ENCODE measurements at places on chromosomes 11 and 22.

- DNase-seq: no peak
Measured at GRCh38 chr11:76911415-76911808, 50.7 kb downstream of the ACER3 start.

GRCh38 chr11:8598506-8598905 is 4.5 kb upstream of the STK33 start:
- no peak for DNase-seq

DNA sequence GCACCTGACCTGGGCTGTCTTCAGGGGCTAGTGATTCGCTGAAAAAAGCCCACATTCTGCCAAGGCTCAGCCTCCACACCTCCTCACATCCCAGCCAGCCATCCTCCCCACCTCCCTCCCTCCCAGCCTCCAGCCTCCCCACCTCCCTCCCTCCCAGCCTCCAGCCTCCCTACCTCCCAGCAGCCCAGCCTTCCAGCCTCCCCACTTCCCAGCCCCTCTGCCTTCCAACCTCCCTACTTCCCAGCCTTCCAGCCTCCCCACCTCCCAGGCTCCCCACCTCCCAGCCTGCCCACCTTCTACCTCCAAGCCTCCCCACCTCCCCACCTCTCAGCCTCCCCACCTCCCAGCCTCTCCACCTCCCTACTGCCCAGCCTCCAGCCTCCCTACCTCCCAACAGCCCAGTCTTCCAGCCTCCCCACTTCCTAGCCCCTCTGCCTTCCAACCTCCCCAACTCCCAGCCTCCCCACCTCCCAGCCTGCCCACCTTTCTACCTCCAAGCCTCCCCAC is 33.7 kb upstream of the TH start:
- DNase-seq: no peak

GRCh38 chr11:131637469-131638175 is 267.2 kb downstream of the NTM start:
- DNase-seq: no peak

DNA sequence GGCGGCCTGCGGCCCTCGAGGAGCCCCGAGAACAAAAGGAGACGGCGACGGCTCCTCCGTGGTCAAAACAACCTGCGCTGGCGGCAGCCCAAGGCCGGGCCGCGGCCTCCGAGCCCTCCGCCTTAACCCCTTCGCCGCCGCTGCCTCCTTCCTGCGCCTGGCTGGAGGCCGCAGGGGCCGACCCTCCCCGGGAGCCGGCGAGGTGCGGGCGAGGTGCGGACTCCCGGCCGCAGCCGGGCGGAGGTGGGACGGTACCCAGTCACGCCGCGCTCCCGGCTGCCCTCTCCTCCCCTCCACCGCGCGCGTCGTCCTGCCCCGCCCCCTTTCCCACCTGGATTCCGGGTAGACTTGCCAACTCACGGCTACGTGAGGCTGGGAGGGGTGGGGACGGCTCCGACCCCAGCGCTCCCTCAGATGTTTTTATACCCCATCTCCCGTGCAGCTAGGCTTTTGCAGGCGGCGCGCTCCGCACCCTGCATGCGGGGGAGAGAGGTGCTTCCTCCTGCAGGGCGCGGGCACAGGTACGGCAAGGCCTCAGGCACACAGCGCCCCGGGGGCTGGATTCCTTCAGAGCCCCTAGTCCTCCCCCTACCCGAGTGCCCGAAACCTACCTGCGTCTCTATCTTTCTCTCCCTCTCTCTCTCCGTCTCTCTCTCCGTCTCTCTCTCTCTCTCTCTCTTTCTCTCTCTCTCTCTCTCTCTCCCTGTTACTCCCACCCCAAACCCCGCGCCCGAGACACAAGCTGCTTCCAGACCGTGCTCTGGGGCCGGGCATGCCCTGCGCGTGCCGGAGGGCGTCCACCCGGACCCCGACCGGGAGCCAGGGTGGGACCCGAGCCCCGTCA is 2.0 kb downstream of the PDGFB start:
- DNase-seq: peak; percentile 68

DNA sequence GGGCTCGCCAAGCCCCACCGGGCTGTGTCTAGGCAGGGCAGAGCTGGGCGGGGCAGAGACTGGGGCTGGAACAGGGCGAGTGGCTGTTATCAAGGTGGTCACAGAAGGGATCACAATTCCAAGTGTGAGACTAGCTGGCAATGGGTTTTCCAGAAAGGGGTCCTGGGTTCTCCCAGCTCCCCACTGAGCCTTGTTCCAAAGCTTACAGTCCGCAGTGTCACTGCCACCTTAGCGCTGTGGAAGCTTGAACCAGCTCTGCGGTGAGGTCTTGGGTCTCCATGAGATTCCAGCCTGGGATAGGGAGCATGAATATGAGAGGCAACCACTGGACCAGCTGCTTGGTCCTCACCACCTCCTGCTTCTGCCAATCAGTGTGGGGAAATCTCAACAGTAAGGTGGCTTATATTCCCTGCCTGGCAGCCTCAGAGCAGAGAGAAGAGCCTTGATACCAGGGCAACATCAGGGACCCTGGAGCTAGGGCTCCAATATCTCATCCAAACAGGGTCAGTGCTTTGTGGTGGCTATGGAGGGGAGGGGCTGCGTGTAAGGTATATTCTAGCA is 831 bp downstream of the CD44 start:
- DNase-seq: no peak

DNA sequence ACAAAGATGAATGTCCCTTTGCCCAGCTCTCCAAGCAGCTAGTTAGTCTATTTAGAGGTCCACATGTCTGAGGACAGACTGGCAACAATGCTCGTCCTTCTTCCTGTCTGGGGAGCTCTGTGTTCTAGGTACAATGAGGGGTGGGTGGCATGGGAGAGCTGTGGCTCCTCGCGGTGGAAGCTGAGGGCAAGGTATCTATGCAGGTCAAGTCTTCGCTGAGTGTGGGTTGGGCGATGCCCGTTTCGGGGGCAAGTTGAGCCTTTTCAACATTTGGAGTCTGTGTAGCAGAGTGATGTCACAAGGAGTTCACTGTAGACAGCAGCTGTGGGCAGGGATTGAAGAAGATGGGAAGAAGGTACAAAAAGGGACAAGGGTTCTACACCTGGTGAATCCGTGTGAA is 163.2 kb downstream of the FEZ1 start:
- no peak for DNase-seq

DNA sequence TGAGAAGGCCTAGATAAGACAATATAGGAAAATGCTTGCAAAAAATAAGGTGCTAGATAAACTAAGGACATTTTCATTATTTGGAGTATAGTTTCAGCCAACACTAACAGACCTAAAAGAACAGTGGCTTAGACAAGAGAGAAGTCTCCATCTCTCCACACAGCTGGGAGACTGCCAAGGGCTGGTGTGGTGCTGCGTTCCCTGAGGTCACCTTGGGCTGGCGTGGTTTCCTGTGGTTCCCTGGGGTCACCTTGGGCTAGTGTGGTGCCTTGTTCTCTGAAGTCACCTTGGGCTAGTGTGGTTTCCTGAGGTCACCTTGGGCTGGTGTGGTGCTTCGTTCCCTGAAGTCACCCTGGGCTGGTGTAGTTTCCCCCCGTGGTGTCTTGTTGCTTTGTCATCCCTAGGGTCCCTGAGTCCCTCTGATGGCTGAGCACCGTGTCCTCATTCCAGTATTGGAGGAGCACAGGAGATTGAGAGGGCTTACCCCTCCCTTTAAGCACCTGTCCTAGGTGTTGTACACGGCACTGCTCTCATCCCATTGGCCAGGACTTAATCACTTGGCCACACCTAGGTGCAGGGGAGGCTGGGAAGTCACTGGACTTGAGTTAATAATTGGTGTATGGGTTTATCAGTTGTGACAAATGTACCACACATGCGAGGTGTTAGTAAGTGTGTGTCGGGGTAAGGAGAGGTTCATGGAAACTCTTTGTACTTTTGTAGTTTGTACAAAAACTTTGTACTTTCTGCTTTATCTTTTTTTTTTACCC is 14.9 kb downstream of the SAMM50 start:
- DNase-seq: no peak

DNA sequence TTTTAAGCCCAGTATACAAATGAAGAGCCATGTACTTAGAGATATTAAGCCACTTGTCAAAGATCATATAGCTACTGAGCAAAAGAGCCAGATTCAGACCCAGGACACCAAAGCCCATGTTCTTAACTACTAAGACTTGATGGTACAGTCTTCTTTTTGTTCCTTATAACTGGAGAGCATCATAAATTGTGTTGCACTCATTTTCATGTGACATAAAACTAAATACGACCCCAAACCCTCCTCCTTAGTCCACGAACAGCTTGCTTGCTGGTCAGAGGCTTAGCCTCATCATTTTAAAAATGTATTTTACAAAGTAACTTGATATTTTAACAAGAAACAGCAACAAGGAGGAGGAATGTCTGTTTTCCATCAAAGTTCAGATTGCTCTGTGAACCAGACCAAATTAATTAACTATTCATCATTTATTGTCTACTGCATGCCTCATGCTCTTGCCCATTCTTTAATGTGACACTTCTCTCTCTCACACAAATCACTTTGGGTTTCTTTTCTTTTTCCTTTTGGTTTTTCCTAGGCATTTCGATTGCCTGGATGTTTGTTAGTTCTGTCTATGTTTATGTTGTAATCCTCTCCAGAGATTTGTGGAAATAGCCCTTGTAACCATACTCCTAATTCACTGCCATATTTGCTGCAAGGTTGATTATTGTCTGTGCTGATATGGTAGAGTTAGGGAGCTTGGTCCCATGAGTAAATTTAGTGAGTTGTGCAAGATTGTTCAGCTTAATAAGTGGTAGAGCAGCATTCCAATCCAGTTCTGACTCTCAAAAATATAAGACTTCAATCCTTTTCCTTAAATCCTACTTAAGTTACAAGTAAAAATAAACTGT is 8.4 kb upstream of the ARHGAP20 start:
- DNase-seq: no peak

DNA sequence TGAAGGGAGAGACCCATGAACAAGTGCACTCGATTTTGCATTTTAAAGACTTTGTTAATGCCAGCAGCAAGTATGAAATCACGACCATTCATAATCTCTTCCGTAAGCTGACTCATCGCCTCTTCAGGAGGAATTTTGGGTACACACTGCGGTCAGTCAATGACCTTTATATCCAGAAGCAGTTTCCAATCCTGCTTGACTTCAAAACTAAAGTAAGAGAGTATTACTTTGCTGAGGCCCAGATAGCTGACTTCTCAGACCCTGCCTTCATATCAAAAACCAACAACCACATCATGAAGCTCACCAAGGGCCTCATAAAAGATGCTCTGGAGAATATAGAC is 5.9 kb downstream of the SERPIND1 start:
- DNase-seq: no peak

DNA sequence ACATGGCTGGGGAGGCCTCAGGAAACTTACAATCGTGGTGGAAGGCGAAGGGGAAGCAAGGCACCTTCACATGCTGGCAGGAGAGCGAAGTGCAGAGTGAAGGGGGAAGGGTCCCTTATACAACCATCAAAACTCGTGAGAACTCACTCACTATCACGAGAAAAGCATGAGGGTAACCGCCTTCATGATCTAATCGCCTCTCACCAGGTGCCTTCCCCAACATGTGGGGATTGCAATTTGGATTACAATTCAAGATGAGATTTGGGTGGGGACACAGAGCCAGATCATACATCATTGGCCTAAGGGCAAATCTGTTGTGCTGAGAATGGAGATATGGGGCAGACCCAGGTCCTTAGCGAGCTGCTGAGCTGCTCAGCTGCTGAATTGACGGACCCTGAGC is 13.1 kb downstream of the C1QTNF6 start:
- no peak for DNase-seq

- DNase-seq: peak; percentile 32
Measured at GRCh38 chr22:35452351-35452781, 52.4 kb downstream of the MCM5 start.

- DNase-seq: no peak
Measured at GRCh38 chr22:26501996-26502395, 10.3 kb downstream of the TFIP11 start.

DNA sequence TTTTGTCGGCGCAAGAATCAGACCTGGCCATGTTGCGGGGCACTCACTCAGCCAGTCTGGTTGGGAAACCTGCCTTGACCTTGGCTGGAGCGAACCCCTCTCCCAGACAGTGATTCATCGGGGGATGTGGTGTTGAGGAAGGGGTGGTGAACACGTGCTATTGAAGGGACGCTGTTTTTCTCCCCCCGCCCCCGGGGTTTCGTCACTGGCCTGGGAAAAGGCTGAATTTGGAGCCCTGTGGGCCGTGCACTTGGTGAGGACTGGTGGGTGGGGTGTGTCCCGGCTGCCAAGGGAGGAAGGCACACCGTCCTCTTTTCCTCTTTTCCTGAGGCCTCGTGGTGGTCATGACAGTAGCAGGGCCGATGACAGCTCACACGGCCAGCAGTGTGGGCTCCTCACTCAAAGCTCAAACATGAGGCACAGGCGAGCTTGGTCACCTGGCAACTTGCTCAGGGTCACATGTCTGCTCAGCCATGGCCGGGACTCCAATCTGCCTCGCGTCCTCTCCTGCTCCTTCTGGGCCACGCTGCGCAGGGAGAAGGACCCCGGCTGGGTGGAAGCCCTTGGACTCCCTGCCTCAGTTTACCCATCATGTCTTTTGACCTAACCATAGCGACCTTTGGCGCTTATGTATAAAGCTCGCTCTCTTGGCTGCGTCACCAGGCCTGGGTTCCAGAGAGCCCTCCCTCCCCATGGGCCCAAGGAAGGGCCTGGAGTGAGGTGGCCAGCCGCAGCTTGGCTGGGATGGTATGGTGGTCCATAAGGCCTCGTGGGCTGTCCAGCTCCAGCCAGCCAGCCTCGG is 49.4 kb downstream of the SMIM38 start:
- peak; percentile 45 for DNase-seq

DNA sequence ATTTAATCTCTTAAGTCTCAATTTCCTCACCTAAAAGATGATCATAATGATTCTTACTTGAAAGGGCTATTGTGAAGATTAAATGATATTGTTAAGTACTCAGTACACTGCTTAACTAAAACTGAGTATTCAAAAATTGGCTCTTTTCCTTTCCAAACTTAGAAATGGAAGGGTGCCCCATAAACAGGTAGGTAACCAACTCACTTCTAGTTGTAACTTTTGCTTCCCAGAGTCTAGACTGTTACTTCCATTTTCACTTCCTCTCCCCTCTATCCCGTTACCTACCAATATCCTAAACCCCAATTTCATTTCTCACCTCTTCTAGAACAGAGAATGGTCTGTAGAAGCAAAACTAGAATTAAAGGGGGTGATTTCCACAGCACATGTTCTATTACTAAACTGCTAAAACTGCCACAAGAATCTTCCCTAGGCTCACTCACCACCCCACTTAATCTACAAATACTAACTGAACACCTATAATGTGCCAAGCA is 50.0 kb downstream of the RRAS2 start:
- DNase-seq: no peak

GRCh38 chr11:7347611-7348431 is 96.1 kb downstream of the SYT9 start:
- no peak for DNase-seq

DNA sequence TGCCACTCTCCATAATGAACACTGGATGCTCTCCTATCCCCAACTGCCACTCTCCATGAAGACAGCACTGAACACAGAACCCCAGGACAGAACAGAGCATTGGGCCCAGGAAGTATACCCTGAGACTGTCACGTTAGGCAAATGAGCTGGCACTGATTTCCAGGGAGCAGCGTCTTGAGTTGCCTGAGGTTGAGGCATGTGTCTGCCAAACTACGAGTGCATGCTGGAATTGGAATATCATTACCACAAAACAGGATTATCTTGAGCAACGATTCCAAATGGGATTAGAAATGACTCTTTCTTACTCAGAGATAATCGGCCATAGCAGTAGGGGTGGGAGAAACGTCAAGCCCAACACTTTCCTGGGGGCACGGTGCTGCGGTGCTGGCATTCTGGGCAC is 39.9 kb downstream of the CLPB start:
- no peak for DNase-seq

GRCh38 chr11:19957294-19957943 is 202.9 kb downstream of the DBX1 start:
- DNase-seq: no peak

All from breast epithelium (tissue), 4 donors.